GM19239 (cell line): ENCODE measurements at places on chromosomes 5 and 9.

GRCh38 chr5:74285675-74286280 is 354.8 kb downstream of the ENC1 start:
- DNase-seq: no peak

- DNase-seq: no peak
These were observed 260.1 kb upstream of the RGMB start for GRCh38 chr5:98513380-98513779.

GRCh38 chr9:124859803-124860581 is 1.8 kb downstream of the RPL35 start:
- no peak for DNase-seq

DNA sequence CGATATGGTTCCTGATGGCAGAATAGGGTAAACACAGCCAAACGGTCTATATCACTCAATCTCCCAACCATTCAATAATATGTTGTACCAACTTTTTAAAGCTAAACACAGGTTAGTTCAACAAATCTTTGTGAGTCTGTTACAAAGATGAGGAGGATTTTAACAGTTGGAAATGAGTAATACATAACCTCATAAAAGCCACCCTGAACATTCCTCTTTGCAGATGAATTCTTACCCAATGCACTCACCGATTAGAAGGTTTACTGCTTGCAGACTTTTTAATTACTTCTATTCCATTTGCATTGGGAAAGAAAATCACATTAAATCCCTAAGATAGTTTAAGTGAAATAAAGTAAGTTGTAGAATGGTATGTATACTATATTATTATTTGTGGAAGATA is 23.3 kb upstream of the TRMT10B start:
- DNase-seq: no peak

DNA sequence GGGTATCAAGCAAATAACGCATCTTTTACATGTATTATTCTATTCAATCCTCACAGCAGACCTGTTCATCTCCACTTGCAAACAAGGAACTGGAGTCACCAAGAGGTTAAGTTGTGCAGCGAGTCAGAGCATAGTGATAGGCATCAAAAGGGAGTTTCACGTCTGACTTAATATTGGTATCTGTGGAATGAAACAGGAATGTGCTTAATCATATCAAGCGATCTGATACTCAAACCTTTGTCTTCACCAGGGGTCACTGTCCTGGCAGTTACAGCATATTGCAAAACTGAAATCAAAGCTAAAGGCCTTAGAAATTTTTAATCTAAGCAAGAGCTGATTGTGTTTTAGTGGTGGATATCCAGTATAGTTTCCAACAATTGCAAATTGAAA is 271.6 kb downstream of the PLK2 start:
- DNase-seq: no peak

- no peak for DNase-seq
These were observed 25.4 kb downstream of the GPR21 start for GRCh38 chr9:123058834-123059233.

DNA sequence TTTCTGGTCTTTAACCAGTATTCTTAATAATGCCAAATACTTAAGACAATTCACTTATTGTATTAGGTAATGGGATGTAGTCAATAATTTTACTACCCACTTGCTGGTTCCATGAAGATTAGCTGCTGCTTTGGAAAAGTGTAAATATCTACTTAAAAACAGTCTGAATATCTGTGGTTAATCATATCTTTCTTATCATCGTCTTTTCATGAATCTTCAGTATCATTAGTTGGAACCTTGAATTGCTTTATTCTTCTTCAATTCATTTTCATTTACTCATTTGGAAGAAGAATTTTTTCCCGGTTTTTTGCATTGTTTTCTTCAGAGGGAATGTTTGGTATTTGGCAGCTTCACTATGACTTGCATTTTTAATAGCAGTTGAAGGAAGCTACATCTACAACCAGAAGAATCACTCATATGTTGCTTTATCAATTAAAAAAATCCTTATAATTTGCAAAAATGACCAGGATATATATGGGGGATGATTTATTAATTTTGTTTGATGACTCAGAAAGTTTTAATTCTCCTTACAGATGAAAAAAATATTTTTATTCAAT is 1398.3 kb upstream of the CDH6 start:
- no peak for DNase-seq

- no peak for DNase-seq
These were observed 7.6 kb downstream of the ARPC5L start for GRCh38 chr9:124869466-124869985.

- DNase-seq: no peak
These were observed 29.8 kb downstream of the ANKS6 start for GRCh38 chr9:98766586-98766985.

GRCh38 chr9:133742849-133743444 is 4.8 kb upstream of the SARDH start:
- DNase-seq: peak; percentile 96

- DNase-seq: no peak
These were observed 7.1 kb upstream of the PITX1 start for GRCh38 chr5:135041145-135041587.

DNA sequence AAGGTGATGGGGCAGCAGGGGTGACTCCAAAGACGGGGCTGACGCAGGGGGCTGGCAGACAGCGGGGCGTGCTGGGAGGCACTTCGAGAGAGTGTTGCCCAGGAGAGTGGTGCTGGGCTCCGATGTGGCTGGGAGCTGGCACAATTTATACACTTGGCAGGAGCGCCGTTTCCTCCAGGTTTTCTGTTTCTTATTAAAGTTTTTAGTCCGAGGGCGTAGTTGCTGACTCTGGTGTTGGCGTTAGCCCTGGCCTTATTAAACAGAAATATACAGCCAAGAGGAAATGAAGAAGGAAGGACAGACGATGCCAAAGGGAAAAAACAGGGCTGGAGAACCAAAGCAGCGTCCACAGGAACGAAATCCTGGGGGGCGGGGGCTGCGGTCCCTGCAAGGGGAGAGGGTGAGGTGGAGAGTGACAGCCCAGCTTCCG is 139.6 kb upstream of the PHYKPL start:
- DNase-seq: no peak

DNA sequence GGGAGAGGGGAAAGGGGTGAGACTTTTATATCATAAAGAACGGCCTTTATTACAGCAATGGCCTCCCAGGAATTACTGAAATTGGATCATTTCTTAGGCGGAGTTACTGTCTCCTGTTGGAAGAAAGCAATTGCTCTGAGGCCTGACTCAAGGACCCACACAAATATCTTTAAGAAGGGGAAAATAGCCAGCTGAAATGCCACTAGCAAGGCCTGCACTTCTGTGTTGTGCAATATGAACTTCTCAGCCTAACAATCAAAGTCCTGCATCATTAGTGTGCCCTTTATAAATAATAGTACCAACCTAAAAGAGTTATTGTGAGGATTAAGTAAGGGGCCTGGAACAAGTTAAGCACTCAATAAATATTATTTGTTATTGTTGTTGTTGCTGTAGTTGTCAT is 30.1 kb upstream of the TRIM32 start:
- no peak for DNase-seq

- no peak for DNase-seq
These were observed 585.1 kb upstream of the FAM174A start for GRCh38 chr5:99949969-99950524.

DNA sequence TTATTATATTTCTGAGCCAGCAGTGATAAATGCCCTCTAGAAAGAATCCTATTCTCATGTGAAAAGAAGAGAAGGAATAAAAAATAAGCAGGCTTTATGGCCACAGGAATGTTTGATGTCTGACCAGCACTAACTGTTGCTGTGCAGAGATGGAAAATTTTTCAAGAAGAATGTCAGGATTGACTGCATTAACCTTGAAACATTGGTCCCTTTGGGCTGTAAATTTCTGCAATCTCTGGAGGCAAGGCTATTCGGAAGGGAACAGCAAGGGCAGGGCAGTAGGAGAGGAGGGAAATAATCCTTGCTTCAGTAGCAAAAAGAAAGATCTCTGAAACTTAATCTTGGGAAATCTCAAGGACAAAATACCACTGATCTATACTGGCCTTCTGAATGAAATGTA is 415.2 kb downstream of the DNAH5 start:
- DNase-seq: no peak

DNA sequence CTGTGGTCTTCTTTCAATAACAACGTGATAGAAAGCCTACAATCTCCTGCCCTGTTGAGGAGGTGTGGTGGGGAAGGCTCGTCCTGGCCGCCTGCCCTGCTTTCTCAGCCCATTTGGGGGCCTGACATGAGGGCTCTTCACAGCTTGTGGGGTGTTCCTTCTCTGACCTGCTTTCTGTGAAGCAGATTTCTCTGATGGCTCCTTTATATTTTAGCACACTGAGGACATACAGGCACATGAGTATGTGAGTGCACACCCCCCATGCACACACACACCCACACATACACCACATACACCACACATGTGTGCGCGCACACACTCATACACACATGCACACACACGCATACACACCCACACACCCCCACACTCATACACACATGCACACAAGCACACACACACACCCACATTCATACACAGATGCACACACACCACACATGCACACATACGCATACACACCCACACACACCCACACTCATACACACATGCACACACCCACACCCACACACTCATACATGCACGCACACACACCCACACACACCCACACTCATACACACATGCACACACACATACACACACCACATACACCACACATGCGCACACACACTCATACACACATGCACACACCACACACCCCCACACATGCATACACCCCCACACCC is 117.5 kb downstream of the COL5A1 start:
- no peak for DNase-seq

- no peak for DNase-seq
These were observed 94.8 kb downstream of the RAB3C start for GRCh38 chr5:58677650-58678049.

- no peak for DNase-seq
These were observed 53.9 kb downstream of the RAI14 start for GRCh38 chr5:34709861-34710673.
